ENCODE measurements at places on chromosomes 7 and 10. TPM values are rescaled to one million over a fixed set of nuclear protein-coding genes. Genes with fewer than 3 reads are reported as not detected.
A peak's percentile ranks its signal among the peaks of the same experiment; 100 is the strongest.

The RNF32 gene
- total RNA-seq, result 1.2 TPM

DNA sequence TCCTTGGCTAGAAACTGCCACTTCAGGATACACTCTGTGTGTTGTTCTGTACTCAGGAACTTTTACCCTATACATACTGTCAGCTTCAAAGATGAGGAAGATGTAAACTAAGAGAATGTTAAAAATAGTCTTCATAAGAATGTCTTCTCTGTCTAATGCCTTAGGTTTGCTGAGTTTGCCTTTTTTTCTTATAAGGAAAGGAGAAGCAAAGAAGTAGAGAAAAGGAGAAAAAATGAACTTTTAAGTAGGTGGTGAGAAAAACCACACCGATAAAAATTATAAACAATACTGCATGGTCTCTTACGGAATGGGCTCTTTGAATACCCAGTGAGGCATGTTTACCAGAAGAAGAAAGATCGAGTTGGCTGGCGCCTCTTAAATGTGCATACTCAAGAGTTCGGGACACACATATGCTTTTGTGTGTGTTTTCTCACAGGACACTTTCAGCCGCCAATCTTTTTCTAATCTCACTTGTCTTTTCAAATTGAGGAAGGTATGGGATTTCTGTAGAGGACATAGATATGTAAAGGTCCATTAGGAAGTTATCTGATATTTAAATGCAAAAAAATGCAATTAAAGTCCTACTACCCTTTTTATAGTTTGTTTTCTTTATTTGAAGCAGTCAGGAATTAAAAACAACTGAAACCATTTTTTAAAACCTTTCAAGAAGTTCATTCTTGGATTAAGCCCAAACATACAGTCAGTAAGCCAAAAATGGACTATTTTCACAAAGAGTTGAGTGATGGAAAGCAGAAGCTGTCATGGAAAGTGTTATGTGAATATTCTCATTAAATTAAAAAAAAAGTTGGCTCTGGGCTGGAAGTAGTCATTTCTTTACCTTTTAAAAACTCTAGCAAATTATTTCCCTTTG lies 100.6 kb upstream of the MDFIC start:
- no peak for DNase-seq

- DNase-seq, result peak; percentile 72
Measured at GRCh38 chr10:43689618-43689954, 40.9 kb upstream of the ZNF32 start.

The CTAGE4 gene
- total RNA-seq, result 0.41 TPM

All from frontal cortex (tissue), 4 donors.